ENCODE measurements at places on chromosomes 16 and 17.
A peak's percentile ranks its signal among the peaks of the same experiment; 100 is the strongest.

DNA sequence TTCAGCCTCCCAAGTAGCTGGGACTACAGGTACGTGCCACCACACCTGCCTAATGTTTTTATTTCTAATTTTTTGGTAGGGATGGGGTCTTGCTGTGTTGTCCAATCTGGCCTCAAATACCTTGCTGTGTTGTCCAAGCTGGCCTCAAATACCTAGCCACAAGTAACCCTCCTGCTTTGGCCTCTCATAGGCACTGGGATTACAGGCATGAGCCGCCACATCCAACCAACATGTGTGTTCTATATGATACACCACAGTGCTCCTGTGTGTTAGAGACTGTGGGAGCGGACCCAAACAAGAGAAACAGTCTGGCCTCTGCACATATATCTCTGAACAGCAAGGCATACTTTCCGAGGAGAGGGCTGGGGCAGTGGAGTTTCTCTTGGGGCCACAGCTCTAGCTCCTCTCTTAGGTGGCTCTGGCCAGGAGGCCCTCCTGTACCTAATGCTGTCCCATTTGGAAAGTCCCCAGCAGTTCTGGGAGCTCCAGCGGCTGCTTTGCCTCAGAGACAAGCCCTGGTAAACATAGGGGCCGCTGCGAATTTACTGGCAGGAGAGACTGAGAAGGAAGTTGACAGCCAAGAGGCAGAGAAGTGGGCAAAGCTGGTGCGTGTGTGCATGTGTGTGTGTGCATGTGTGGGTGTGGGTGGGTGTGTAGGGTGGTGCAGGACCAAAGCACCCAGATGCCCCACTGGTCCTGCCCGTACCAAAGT is 95.0 kb downstream of the RAB11FIP4 start:
- no peak for DNase-seq

- DNase-seq = peak; percentile 45
Measured at GRCh38 chr17:34670618-34671017, 91.2 kb downstream of the TMEM132E start.

- no peak for DNase-seq
Measured at GRCh38 chr17:30588798-30589247, 111.6 kb downstream of the GOSR1 start.

DNA sequence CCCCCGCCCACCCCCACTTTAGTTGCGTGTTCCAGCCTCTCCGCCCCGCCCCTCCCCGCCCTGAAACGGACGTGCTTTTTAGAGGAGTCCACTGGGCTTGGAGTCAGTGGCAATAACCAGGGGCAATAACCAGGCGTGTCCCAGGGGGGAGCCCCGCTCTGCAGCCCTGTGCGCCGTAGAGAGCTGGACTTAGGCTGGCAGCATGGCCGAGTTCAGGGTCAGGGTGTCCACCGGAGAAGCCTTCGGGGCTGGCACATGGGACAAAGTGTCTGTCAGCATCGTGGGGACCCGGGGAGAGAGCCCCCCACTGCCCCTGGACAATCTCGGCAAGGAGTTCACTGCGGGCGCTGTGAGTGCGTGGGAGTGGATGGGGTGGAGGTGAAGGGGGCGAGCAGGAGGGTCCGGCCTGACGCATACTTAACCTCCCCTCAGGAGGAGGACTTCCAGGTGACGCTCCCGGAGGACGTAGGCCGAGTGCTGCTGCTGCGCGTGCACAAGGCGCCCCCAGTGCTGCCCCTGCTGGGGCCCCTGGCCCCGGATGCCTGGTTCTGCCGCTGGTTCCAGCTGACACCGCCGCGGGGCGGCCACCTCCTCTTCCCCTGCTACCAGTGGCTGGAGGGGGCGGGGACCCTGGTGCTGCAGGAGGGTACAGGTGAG is at the start of gene ALOX15B:
TSS of gene ALOX15B (plus strand) at position 106 of the 657 bp plus-strand sequence. CDS start at position 203, 97 bp downstream.
- peak; percentile 58 for DNase-seq

GRCh38 chr17:57868910-57869616 is 19.2 kb upstream of the MRPS23 start:
- DNase-seq = no peak

- no peak for DNase-seq
Measured at GRCh38 chr17:68533887-68534694, 21.9 kb downstream of the PRKAR1A start.

- no peak for DNase-seq
Measured at GRCh38 chr17:50422738-50423137, 3.3 kb upstream of the ACSF2 start.

- no peak for DNase-seq
Measured at GRCh38 chr17:44176671-44177501, 6.4 kb downstream of the ASB16 start.

DNA sequence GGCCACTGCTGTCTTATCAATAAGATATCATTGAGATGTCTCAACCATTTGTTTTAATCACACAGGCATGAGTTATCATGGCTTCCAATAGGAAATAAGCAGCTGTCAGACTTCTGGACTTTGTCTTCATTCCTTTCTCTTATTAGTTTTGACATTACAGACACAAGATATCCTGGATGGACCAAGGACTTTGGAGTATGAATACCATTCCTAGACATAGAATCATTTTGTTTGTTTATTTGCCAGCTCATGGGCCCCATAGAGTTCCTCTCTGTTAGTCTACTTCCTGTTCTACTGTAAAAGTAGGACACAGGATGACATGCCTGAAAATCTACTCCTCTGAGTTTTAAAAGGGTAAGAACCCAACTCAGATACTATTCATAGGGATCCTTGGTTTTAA is 77.7 kb upstream of the KCNJ16 start:
- no peak for DNase-seq

GRCh38 chr17:67520916-67521774 is 144.1 kb downstream of the PITPNC1 start:
- no peak for DNase-seq

DNA sequence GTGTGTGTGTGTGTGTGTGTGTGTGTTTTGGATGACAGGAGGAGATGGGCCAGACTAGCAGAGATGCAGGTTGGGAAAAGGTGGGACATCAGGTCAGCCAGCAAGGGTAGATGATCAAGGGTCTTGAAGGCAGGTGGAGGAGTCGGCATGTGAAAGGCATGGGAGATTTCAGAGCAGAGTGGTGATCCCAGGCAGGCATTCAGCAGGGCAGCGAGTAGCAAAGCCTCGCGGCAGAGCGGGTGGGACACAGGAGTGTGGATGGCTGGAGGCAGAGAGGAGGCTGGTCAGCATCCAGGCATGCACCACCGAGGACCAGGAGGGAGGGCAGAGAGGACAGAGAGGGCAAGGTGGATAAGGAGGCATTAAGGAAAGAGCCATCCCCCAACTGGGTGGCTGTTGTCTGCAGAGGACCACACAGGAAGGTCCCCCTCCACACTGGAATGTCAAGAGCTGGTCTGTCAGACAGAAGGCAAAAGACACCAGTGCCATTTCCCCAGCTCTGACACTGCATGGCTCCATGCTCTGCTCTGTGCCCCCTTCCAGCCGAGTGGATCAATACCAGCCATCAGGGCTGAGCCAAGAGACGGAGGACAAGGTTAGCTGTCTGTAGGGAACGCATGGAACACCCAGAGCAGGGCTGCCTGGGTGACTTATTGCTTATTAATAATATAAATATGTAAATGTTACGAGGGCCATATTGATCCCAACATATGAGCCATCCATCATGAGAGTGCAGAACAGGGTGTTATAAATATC is 74.8 kb upstream of the RPL38 start:
- no peak for DNase-seq

DNA sequence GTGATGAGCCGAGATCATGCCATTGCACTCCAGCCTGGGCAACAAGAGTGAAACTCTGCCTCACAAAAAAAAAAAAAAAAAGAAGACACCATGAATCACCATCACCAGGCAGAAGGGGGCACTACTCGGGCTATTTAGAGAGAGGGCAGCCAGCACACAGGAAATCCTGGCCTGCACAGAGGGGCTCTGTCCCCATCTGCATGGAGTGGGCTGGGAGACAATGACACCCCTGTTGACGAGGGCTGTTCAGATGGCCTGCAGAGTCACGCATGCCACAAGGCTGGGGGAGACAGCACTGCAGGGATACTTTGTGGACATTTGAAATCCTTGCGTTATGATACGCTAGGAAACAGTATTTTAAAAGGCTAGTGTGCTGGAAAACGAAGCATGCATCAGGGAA is 48.3 kb downstream of the CUEDC1 start:
- peak; percentile 84 for DNase-seq

GRCh38 chr16:84531671-84532111 is 27.2 kb upstream of the MEAK7 start:
- no peak for DNase-seq

DNA sequence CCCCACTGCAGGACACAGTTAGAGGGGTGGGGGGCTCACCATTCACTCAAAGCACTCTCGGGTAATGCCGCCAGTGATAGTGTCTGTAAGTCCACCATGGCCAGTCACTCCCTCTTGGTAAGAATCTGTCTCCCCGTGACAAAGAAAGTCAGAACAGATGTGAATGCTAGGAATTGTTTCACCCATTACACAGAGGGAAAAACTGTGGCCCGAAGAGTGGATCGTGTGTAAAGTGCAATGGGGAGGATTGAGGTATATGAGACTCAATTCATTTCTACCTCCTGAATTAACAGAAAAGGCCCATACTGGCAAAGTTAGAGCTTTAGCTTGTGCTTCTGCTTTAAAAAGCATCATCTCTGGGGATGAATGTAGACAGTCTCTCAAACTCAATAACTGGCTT is 17.5 kb upstream of the SLC6A2 start:
- DNase-seq = no peak

- DNase-seq = no peak
Measured at GRCh38 chr17:31521632-31522283, 130.3 kb downstream of the RAB11FIP4 start.

- DNase-seq = no peak
Measured at GRCh38 chr16:85706449-85707034, 17.8 kb upstream of the GINS2 start.

DNA sequence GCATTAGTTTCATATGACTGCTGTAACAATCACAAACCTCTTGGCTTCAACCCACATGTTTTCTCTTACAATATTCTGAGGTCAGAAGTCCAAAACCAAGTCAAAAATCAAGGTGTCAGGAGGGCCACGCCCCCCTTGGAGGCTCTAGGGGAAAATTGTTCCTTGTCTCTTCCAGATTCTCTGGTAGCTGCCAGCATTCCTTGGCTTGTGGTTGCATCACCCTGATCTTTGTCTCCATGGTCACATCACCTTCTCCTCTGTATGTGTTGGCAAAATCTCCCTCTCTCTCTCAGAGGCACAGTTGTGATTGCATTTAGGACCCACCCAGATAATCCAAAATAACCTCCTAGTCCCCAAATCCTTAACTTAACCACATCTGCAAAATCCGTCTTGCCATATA is 105.8 kb downstream of the GAS7 start:
- DNase-seq = no peak

GRCh38 chr17:78802008-78802407 is 19.9 kb upstream of the CYTH1 start:
- DNase-seq = no peak

DNA sequence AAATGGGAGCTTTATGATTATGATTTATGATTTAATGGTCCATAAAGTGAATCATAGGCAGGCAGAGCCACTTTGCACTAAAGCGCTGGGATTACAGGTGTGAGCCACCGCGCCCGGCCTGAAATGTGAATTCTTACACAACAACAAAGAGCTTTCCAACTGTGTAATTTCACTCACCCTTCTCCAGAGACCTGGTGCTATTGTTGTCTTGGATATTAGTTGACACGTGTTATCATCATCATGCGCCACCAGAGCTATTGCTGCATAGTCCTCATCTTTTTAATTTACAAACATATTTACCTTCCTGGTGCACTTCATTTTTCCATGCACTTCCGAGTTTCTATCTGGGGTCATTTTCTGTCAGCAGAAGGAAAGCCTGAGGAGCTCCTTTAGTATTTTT is 4.8 kb upstream of the UTS2R start:
- DNase-seq = no peak

DNA sequence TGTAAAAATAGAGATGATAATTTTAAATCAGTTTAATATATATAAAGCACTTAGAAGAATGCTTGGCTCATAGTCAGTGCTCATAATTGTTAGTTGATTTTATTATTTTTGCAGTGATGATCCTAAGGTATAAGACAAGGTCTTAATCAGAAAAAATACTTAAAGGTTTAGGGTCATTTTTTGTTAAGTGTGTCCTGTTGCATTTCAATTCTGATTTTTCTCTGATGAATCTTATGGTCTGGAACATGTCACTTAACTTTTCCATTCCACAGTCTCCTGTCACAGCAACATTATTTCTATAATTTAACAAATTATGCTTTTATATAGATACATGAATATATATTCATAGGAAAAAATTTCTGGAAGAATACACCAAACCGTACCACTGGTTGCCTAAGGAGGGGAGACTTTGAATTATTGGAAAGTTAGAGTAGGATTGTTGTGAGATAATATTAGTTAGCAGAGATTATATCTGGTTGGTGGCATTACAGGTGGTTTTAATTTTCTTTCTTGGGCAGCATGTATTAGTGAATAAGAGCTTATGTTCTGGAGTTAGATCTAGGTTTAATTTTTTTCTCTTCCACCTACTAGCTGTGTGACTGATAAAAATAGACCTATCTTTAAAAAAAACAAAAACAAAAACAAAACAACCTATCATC is 188.7 kb downstream of the TANC2 start:
- DNase-seq = no peak

- no peak for DNase-seq
Measured at GRCh38 chr17:2214929-2215615, 88.5 kb downstream of the SMG6 start.

GRCh38 chr16:11801481-11802021 is 4.5 kb upstream of the ZC3H7A start:
- no peak for DNase-seq

DNA sequence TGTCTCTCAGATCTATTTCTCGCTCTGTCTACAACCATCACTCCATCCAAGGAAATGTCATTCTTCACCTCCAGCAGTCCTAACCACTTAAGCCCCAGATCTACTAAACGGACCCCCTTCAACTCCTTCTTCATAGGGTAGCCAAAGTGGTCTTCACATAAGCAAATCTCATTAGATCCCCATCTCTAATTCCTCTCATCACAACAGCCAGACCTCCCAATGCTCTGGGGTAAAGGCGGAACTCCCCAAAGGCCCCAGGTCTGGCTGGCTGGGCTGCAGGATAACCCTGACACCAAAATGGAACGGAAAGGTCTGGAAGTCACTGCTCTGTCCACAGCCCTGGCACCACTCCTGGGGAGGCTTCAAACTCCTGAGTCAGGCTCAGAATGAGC is 11.1 kb downstream of the ST3GAL2 start:
- DNase-seq = no peak

DNA sequence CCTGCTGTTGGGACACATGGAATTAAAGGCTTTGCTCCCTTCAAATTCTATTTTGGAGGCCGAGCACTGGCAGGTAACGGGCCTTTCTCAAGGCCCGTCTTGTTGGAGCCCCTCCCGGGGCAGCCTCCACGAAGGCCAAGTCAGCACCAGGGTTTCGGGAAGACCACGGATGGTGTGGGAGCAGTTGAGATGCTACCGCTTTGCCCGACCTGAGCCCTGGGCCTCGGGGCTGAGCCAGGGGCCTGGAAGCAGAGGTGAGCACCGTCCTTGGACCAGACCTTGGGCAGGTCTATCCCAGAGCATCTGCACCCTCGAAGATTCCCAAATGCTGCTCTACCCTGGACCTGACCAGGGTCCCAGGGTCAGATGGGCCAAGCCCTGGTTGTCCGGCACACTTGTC is 23.0 kb downstream of the C17orf100 start:
- DNase-seq = no peak

GRCh38 chr17:40615068-40615840 is 32.4 kb downstream of the SMARCE1 start:
- peak; percentile 72 for DNase-seq

GRCh38 chr16:47956916-47957315 is 198.9 kb downstream of the ABCC12 start:
- no peak for DNase-seq
